Spinal cord (tissue), 10 donors: ENCODE measurements at places on chromosomes 5 and 9.

GRCh38 chr9:21104787-21105186 is 27.0 kb upstream of the IFNB1 start:
- no peak for DNase-seq

GRCh38 chr9:125189011-125189360 is 617 bp downstream of the PPP6C start:
- DNase-seq, result no peak

GRCh38 chr9:136807281-136808074 is at the start of gene RABL6:
RABL6 (plus strand) TSS chr9:136807948; CDS start chr9:136808197, 249 bp downstream.
- DNase-seq, result peak; percentile 62

- no peak for DNase-seq
Measured at GRCh38 chr5:119286511-119287488, 69.0 kb upstream of the TNFAIP8 start.
